ENCODE measurements at places on chromosomes 5 and 9.

GRCh38 chr5:14900693-14901461 is 29.3 kb upstream of the ANKH start:
- DNase-seq, result no peak

GRCh38 chr9:105131981-105132380 is 112.5 kb upstream of the SLC44A1 start:
- no peak for DNase-seq

- no peak for DNase-seq
Measured at GRCh38 chr5:38463634-38464521, 92.6 kb downstream of the LIFR start.

DNA sequence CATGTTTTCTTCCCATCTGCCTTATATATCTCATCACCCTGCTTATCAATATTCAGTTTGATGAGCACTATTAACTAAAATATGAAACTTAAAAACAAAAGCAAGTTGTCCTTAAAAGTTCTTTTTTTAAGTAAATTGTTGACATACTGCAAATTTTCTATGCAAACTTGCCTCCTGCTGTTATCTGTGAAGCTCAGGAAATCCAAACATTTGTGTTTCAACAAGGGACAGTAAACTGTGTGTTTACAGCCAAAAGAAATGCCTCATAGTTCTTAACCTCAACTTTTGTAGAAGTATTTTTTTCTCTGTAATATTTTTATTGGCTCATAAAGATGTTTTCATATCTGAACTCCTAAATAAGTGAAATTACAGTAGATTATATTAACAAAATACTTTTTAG is 7.7 kb upstream of the TTC23L start:
- DNase-seq, result no peak

DNA sequence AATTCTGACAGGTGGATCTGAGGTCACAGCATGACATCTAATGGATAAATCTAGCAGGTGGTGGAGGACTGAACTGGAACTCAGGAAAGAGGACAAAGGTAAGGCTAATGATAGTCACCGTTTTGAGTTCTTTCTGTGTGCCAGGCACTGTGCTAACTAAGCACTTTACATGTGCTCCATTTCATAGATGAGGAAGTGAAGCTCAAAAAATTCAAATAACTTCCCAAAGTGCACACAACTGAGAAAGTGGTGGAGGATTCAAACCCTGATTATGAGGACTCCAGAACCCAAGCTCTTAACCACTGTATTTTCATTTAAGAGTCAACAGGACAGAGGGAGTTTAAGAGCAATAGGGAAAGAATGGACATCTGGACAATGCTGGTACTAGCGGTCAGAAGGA is 7.1 kb upstream of the DELE1 start:
- no peak for DNase-seq

- peak; percentile 65 for DNase-seq
Measured at GRCh38 chr5:180720486-180720885, 19.4 kb downstream of the OR2Y1 start.

GRCh38 chr5:140631831-140632365 is 1.1 kb downstream of the CD14 start:
- DNase-seq, result no peak

DNA sequence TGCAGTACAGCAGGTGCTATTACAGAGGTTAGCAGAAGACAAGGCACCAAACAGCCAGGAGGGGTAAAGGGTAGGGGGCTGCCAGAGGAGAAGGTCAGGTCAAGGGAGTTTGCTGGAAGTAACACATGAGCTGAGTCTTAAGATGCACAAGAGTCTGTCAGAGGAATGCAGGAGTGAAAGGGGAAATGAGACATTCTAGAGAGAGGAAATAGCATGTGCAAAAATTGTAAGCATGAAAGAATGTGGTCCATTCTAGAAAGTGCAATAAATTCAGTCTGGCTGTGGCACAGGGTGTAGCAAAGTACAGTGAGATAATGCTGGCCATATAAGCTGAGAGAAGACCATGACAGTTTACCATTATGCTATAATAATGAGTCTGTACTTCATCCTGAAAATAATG is 6.6 kb downstream of the GOLGA1 start:
- DNase-seq, result no peak

GRCh38 chr5:113614191-113614590 is 100.7 kb downstream of the YTHDC2 start:
- no peak for DNase-seq

All from endodermal cell (in vitro differentiated cells).